Left lung (tissue), 14 donors: ENCODE measurements at places on chromosomes 13 and 19.

- DNase-seq = no peak
These were observed 215.1 kb upstream of the ZNF507 start for GRCh38 chr19:32130332-32130731.

DNA sequence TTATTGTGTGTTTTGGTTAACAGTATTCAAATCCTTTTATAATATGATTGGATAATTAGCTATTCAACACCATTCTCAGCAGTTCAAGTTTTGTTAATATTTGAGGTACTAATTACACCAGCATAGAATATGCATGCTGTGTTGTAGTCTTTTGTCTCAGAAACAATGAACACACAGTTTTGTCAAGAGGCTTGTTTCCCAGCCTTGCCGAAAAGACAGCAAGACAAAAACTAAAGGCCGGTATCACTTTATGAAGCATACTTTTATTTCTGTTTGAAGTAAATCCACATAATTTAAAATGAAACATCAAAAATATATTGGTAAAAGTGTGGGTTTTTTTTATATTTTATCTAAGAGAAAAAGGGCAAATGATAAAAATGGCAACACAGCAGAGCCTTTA, 7.5 kb downstream of the GPR180 start:
- DNase-seq = no peak

GRCh38 chr19:2186071-2186846, 22.5 kb downstream of the DOT1L start:
- DNase-seq = peak; percentile 77

- DNase-seq = peak; percentile 46
These were observed 159.5 kb downstream of the KDM4B start for GRCh38 chr19:5128251-5128935.

GRCh38 chr13:24212254-24212653, 51.7 kb downstream of the SPATA13 start:
- no peak for DNase-seq
